ENCODE measurements at places on chromosomes 2 and 18.
A peak's percentile ranks its signal among the peaks of the same experiment; 100 is the strongest.

GRCh38 chr2:113981404-113982134 lies 91.7 kb downstream of the ACTR3 start:
- no peak for DNase-seq

DNA sequence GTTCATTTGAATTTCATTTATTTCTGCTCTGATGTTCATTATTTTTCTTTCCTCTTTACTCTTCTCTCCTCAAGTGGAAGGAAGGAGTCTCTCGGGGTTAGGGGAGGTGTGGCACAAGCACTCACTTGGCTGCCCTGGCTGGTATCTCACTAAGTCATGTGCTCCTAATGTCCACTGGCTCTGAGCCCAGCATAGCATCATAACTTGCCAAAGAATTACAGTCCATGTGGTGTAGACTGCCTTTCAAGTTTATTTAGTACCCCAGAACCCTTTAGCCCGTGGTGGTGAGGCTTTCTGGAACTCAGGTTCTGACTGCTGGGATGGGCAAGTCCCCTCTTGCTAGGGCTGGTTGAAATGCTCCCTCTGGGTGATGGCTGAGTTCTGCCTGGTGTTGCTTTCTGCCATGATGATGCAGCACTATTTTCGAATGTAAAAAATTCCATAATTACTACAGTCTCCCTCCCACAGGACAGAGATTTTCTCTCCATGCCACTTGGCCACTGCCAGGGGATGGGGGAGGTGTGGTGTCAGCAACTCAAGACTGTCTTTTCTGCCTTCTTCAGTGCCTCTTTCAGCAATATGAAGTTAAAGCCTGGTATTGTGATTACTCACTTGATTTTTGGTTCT lies 22.2 kb downstream of the SPAG16 start:
- peak; percentile 15 for DNase-seq

GRCh38 chr2:226452768-226453167 lies 346.9 kb downstream of the IRS1 start:
- DNase-seq: no peak

DNA sequence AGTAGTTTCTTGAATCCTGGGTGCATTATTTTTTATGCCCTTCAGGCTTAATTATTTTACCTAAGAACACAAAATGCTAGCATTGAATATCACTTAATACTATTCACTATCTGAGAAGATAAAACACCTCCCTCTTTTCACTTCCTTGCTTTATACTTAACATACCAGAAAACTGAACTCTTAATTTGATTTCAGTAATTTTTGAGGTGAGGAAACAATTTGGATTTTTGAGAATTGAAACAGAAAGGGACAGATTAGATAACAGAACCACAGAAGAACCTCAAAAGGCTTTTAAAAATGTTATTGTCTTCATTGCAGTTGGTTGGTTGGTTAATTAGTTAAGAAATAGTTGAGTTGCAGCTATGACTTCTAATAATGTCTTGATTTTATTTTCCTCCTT lies 69.5 kb downstream of the GPD2 start:
- no peak for DNase-seq

- DNase-seq: no peak
These were observed 97.9 kb upstream of the IL1R2 start for GRCh38 chr2:101893681-101894381.

DNA sequence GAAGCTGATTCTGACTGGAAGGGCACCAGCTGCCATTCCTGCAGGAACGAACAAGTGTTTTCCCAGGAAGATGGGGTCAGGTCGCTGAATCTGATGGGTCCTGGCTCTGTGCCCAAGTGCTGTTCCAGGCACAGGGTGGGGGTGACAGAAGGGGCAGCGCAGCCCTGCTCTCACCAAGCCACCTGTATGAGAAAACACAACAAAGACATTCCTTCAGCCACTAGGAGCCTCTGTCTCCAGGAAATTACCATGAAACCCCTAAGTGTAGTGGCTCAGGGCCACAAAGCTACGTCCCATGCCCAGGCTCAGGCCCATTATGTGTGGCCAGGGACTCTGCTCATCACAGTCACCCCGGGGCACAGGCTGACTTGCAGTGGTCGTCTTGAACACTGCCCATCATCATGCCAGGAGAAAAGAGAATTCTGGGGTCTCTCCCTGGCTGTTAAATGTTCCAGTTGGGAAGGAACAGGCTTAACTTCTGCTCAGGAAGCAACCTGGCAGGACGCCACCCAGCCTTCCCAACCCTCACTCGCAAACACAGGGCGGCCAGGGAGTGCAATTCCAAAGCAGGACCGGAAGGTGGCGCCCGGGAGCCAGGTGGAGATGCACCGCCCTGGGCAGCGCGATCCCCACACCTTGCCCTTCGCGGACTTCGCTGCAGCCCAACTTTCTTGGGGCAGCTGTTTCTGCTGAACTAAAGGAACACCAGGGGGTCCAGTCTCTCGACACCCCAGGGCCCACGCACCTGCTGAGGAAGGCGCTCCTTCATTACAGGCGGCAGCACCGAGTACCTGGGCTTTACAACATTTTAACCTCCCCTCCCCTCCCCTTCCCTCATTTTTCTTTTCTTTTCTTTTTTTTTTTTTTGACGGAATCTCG lies 11.0 kb upstream of the SFTPB start:
- DNase-seq: peak; percentile 92

DNA sequence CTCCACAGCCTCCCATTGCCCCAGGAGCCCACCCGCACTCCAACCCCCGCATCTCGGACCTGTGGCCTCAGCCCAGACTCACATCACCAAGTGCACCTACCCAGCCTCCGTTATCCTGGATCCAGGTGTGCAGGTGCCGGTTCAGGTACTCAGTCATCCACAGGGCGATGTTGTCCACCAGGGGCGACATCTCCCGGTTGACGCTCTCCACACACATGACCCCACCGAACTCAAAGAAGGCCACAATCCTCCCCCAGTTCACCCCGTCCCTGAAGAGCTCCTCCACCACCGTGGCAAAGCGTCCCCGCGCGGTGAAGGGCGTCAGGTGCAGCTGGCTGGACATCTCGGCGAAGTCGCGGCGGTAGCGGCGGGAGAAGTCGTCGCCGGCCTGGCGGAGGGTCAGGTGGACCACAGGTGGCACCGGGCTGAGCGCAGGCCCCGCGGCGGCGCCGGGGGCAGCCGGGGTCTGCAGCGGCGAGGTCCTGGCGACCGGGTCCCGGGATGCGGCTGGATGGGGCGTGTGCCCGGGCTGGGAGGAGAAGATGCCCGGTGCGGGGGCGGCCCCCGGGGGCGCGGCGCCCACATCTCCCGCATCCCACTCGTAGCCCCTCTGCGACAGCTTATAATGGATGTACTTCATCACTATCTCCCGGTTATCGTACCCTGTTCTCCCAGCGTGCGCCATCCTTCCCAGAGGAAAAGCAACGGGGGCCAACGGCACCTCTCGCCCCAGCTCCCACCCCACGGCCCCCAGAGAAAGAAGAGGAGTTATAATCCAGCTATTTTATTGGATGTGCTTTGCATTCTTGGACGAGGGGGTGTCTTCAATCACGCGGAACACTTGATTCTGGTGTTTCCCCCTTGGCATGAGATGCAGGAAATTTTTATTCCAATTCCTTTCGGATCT lies 1.3 kb downstream of the BCL2 start:
- DNase-seq: peak; percentile 22

GRCh38 chr2:190726255-190726654 lies 77.4 kb downstream of the NAB1 start:
- no peak for DNase-seq

DNA sequence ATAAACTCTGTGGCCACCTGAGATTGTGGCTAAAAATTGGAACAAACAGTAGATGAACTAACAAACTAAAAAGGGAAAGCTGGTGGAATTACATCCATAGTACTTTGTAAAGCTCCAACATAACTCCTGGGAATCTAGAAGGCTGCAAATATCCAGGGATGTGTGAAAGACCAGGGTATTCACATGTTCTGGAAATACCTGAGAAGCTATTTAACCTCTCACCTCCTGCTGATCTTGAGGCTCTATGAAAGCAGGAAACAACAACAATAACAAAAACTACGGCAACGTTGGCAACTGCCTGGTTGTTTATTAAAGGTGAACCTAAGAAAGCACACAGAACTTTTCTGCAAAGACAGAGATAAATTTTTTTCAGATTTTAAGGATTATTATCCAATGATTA lies 171.3 kb downstream of the CCDC178 start:
- no peak for DNase-seq

- no peak for DNase-seq
These were observed 102.6 kb upstream of the ITGA4 start for GRCh38 chr2:181354626-181355025.

DNA sequence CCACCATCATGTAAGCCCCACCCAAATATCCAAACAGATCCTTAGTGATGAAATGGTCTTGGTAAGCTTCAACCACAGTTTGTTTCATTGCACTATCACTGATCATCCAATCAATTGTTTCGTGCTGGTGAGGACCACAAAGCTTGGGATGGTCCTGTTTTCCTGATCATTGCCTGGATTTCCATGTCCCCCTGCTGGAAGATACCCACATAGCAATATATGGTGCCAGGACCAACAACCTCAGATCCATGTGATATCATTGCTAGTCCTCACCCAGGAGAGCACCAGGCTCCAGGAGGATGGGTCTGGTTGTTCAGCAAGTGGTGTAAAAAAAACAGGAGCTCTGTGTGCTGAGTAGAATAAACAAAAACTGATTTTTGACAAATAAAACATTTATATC lies 206.5 kb upstream of the SH3BP4 start:
- DNase-seq: no peak

DNA sequence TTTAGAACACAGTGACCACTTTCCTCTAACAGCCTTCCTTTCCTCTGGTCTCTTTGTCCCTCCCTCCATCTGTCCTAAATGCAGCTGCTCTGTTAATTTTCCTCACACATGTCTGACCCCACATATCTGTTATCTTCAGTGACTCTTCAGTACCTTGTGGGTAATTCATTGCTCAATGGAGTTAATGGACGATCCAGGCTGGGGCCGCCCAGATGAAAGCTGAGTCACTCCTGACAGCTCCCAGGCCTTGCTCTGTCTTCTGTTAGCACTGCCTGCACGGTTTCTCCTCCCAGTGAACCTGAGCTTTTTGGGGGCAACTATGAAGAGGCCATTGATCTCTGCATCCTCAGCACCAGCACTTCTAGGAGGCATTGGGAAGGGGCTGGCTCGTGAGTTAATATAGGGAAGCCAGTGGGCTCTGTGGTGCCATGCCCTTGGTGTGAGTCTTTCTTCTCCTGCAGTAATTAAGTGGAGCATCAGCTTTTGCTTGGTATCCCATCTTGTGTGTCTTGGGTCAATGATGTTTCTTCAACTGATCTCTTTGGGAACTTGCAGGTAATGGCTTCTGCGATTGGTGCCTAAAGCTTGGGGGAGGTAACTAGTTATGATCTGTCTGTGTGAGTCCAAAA lies 67.3 kb downstream of the SNORC start:
- DNase-seq: no peak

DNA sequence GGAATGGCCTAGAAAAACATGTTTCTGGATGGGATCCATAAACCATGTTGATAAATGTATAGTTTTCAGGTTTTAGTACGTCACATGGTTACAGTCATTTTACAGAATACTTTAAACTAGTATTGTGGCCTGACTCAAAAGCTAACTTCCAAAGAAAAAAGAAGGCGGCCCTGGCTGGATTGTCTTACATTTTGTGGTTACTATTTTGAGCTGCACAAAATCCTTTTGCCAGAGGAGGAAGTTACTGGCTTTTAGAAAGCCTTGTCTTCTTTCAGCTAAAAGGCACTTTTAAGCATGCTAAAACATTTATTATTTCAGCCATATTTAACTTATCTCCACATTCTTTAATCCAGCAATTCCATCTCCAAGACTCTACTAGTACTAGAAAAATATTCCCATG lies 227.9 kb downstream of the CDH2 start:
- DNase-seq: no peak

DNA sequence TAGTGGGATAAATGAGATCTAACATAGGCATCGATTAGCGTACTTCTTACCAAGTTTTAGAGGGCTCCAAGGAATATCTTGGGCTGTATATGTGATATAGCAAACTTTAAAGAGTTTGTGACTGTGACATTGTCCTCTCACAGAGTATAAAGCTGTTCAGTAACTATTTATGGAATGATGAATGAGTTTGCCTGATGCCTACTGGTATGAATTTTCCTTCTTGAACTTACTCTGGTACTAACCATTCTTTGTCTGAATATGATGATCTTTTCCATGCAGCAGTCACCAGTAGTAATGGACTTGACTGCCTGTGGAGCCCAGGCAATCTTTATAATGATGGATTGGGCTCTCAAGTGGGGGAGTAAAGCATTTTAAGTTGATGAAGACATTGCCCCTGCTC lies 120.5 kb downstream of the PARD3B start:
- no peak for DNase-seq

DNA sequence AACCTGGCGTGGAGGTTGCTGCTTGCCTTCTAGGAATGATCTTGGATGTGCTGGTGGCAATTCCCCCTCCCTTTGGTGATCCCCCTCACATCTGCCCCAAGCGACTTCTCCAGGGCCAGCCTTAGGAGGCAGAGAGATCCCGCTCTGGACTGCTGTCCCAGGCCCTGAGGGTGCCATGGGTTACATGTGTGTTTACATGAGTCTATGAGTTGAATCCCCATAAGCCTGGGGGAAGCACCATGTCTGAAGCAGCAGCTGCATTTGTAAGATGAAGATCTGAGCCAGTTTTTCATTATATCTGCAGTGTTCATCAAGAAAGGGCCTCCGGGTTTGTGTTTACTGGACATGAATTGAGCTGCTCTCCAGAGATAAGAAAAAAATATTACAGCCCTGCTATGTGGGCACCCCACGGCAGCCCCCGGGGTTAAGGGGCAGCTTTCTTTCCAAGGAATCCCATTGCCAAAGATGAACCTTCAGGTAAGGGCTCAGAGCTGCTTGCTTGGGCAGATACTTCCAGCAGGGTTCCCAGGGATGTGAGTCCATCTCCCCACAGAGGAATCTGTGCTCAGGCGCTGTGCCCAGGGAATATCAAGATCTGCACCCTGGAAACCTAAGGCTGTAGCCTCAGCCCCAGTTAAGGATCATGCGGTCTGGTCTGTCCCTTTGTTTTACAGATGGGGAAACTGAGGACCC lies 46.0 kb downstream of the MRPS5 start:
- DNase-seq: no peak

DNA sequence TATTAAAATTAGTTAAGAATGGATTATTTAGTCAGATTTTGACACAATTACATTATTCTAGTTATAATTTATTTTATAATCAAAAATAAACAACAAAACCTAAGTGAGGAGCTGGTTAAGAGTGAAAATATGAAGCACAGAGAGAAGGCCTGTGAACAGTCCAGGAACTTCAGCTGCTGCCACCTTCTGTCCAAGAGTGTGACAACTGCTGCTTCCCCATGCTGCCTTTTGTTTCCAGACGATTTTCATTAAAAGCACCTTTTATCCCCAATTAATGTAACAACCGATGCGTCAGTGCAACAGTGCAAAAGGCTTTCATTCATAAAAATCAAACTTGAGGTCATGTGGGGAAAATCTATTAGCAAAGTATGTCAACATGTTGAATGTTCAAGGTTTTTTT lies 363.6 kb downstream of the CTNNA2 start:
- DNase-seq: peak; percentile 3

DNA sequence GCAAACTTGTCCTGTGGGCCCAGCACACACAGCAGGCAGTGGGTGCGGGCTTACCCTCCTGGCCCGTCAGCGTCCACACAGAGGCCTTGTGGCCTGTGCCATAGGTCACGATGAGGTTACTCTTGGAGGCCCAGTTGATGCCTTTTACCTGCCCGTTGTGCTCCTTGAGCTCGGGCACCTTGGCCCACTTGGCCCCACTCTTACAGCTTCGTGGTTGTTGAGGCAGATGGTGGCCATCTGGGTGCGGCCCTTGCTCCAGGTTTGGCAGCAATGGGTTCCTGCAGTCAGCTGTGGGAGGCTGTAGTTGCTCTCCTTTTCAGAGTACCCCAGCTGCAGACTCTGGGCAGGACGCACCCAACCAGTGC lies 45.5 kb upstream of the PTH2R start:
- no peak for DNase-seq

Data from NCI-H2171 treated with DMSO at 0.1 percent for 48 hours (cell line).